ENCODE measurements at places on chromosomes 5 and 9. TPM values are rescaled to one million over a fixed set of nuclear protein-coding genes. Genes with fewer than 3 reads are reported as not detected.

Gene HSD17B4
- 148 TPM for total RNA-seq

Gene SLC46A2
- not detected for total RNA-seq

Gene PCDHA9
- total RNA-seq: under 0.01 TPM

Gene THBS4
- total RNA-seq: 0.59 TPM

Gene PTGES
- 56.2 TPM for total RNA-seq

Gene KIF12
- not detected for total RNA-seq

Gene SCGB3A2
- not detected for total RNA-seq

Gene NUTM2G
- total RNA-seq: not detected

Gene ARHGEF39
- 1.5 TPM for total RNA-seq

Gene NR2F1-AS1
- 3.1 TPM for total RNA-seq

Gene APC
- 46.3 TPM for total RNA-seq

Gene DBH
- not detected for total RNA-seq

Gene URM1
- 28.2 TPM for total RNA-seq

Gene LPAR1
- total RNA-seq: 74.5 TPM

Gene HNRNPK
- 539 TPM for total RNA-seq

Gene PKD2L2
- not detected for total RNA-seq

Gene FAM221B
- total RNA-seq: not detected

Gene SUSD3
- 4.0 TPM for total RNA-seq
